GM12865 (cell line): ENCODE measurements at places on chromosomes 12 and 14.

DNA sequence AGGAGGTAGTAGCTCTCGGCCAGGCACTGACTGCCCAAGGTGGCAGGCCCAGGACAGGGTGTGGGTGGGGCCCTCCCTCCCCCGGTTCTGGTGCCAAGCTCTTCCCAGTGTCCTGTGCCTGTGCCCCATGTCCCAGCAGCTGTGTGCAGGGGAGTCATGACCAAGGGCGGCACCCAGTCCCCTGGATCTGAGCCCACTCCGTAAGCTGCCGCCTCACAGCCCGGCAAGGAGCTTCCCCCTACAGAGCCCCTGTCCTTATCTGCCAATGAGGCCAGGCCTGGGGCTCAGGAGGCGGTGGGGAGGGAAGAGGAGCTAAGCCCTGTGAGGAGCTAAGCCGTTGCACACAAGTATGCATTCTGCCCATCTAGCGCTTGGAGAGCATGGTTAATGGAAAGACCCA lies 5.6 kb upstream of the C14orf180 start:
- no peak for DNase-seq

GRCh38 chr14:86640288-86640687 lies 1110.3 kb downstream of the FLRT2 start:
- no peak for DNase-seq

DNA sequence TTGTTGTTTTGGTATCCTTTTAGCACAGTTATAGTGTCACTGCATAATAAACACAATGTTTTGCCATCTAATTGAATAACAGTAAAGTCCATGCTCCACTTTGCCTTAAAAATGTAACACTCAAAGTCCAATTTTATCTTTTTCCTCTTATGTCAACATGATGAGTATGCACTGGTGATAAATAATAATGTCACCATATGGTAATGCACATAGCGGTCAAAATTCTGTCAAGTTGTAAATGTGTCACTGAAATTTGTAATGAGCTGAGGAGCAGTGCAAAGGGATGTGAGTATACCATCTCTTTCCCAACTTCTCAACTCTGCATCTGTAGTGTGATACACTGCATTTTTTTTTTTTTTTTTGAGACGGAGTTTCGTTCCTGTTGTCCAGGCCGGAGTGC lies 65.7 kb downstream of the EML5 start:
- no peak for DNase-seq

DNA sequence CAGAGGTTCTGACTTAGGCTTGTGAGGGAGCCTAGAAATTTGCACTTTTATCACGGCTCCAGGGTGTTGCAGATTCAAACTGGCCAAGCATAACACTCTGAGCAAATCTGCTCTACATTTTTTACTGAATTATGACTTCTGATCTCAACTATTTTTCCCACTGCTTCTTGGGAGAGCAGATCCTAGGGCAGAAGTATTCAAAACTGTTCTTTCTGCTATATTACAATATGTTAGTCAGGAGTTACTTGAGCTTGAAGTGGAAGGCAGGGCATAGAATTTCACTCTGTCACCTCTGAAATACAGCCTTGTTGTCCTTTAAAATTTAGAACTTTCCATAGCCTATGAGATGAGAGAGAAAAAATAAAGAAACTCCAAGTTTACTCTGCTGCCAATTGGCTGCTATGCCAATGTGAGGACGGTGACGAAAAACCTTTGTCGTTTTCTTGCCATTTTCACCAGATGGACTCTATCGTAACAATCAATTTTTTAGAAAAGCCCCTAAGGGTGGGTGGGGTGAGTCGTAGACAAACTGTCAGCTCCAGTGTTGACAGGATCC lies 16.4 kb upstream of the KERA start:
- no peak for DNase-seq

GRCh38 chr12:20696181-20696905 lies 1.2 kb downstream of the SLCO1C1 start:
- no peak for DNase-seq

- DNase-seq = peak; percentile 89
Observed at GRCh38 chr12:92649511-92650227, 53.1 kb upstream of the PLEKHG7 start.

DNA sequence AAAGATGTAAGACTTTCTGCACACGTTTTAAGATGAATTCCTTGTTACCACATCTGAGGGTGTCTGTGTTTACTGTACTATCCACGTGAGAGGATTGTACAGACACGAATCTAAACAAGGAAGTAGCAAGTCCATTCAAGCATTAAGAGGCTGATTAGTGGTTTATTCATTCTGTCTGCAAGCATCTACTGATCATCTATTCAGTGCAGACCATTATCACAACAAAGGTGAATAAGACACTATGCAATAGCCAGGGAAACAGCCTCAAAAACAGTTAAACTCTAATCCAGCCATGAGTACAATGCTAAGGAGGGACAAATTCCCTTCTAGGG lies 111.6 kb upstream of the PZP start:
- DNase-seq = no peak

DNA sequence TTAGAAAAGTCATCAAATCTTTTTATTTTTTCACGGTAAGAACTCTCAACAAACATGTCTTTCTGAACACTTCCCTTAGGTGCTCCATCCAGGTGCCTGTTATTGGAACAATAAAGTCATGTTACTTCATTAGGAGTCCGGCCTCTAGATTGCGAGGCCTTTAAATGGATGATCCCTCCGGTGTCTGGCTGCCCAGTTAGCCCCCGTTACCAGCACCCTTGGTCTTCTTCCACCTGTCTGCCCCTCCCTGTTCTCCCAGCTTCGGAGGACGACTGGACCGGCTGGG lies 593 bp upstream of the PA2G4 start:
- DNase-seq = no peak

DNA sequence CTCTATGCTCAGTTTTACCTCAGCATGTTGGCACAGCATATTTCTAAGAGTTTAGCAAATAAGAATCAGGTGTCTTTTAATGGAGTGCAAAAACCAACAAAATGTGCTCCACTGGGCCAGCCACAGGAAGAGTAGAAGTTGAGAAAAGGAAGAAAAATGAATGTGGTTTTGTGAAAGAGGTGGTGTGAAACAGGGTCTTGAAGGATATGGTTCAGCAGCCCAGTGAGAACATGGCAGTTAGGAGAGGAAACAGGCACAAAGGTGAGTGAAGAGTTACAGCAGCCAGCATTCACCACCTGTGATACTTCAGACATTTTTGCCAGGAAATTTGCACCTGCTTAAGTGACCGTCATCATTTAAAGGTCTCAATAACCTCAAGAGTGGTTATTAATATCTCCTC lies 2.4 kb downstream of the STAB2 start:
- DNase-seq = peak; percentile 26
